ENCODE measurements at places on chromosomes 4 and X. TPM values are rescaled to one million over a fixed set of nuclear protein-coding genes. Genes with fewer than 3 reads are reported as not detected.

DNA sequence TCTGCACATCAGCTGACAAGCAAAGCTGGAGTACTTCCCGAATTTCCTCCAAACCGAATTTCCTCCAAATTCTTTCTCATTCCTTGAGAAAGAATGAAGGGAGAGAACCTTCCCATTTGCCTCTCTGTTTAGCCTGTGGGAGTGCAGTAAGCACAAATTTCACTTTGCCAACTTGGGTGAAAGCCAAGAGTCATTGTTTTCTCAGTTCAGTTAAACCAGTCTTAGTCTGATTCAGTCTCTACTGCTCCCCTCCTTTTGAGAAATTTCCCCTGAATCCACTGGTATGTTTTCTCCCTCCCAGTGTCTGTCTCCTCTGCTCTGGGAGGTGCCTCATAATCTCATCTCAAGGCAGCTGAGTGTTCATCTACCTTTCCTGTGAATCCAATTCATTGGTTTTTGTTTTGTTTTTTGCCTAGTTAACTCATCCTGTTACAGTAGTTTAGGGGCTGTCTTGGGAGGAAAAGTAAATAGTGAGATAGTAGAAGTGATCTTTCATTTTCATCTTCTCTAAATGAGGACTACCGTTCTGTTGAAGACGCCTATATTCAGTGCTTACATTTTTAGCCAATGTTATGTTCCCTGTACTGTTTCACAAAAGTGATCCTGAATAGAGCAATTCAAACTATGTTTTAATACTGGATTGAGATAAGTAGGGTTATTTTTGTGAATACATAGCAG, 49.0 kb downstream of the SYTL5 start:
- peak; percentile 43 for DNase-seq

STK32B gene
- total RNA-seq = 6.4 TPM

HSFX3 gene
- total RNA-seq = not detected

GRCh38 chr4:77473509-77473908, 132.1 kb upstream of the CXCL13 start:
- DNase-seq = peak; percentile 25

GRCh38 chrX:153984351-153985178, 12.0 kb downstream of the TMEM187 start:
- no peak for DNase-seq

GRCh38 chrX:19727887-19728648, 159.3 kb downstream of the SH3KBP1 start:
- DNase-seq = no peak

- DNase-seq = no peak
These were observed 47.6 kb downstream of the GABRA3 start for GRCh38 chrX:152403515-152403914.

DNA sequence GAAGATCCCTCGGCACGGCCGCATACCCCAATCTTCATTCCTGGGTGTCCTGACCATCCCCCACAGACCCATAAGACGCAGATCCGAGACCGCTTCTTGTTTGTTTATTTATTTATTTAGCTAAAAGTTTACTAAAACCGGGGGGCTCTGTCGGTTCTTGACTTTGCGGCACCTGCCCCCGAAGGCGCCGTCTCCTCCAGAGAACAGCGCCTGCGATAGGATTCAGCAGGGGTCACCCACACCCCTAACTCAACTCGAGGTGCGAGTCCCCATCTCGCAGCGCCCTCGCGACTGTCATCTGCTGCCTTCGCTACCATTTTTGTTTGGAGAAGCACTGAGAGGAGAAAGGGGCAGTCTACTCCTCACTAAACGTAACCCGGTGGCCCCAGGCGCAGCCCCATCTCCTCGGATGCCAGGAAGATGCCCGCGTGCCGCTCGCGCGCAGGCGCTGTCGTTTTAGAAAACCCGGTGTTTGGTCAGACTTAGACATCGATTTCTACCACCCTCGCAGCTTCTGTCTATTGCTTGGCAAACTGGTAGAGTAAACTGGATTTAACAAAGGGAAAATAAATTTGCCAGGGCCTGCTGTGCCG, 18.9 kb upstream of the GPR101 start:
- DNase-seq = peak; percentile 20

SPANXD gene
- not detected for total RNA-seq

DNA sequence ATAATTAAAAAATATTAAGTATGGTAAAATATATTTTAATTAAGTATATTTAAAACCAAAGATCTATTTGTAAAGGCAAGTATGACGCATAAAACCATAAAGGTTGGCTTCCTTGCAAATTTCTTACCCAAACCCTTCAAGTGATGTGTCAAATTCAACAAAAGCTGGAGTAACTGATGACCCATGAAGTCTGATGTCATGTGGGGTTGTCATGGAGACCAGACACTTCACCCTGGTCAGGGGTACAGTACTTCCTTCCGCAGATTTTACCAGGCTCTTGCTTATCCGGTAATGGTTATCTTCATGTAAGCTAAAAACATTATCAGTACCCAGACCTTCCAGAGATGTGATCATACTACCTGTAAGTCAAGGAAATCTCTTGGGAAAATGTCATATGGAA, 170.1 kb downstream of the WDFY3 start:
- DNase-seq = no peak

ZNF275 gene
- 12.0 TPM for total RNA-seq

- DNase-seq = no peak
These were observed 58.2 kb downstream of the WWC2 start for GRCh38 chr4:183157215-183157614.

GPRASP1 gene
- total RNA-seq = 0.54 TPM

NEUROG2 gene
- total RNA-seq = not detected

- peak; percentile 47 for DNase-seq
These were observed 46.4 kb downstream of the PAGE2 start for GRCh38 chrX:55135171-55135570.

FHDC1 gene
- 0.25 TPM for total RNA-seq

- DNase-seq = no peak
These were observed 142.0 kb downstream of the SLC10A7 start for GRCh38 chr4:146379744-146380143.

DNA sequence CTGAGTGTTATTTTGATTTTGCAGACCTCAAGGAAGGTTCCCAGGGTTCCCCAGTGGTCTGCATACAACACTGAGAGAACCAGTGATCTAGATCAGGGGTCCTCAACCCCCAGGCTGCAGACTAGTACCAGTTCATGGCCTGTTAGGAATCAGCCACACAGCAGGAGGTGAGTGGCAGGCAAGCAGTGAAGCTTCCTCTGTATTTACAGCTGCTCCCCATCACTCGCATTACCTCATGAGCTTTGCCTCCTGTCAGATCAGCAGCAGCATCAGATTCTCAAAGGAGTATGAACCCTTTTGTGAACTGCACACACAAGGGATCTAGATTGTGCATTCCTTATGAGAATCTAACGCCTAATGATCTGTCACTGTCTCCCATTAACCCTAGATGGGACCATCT, 28.5 kb downstream of the EDNRA start:
- no peak for DNase-seq

HHIP gene
- total RNA-seq = under 0.01 TPM

FGD1 gene
- total RNA-seq = 9.1 TPM

DUSP21 gene
- total RNA-seq = not detected

GRCh38 chr4:102213031-102213430, 132.3 kb downstream of the SLC39A8 start:
- no peak for DNase-seq

DNA sequence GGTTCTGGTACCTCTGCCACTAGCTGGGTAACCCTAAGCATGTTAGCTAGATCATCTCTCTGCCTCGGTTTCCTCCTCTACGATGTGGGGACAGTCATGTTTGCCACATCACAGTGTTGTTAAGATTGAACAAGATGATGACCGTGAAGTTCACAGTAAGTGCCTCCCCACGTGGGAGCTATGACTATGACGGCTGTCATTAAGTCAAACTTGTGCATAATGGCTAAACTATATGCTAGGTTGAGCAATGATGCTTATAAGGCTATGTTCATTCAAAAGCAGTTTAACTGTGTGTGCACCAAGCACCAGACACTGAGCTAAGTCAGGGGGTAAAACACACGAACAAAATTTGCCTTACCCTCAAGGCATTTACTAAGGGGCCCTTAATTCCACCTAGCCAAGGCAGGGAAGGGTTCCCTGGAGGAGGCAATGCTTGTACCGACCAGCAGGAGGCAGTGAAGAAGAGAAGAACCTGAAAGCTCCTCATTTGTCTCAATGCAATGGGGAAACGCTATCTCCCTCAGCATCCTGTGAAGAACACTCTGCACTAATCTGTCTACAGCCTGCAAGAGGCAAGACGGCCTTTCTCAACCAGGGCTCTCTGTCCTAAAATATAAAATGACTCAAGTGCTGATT, 52.9 kb downstream of the MAP7D2 start:
- DNase-seq = peak; percentile 48

- no peak for DNase-seq
These were observed 17.5 kb downstream of the IL13RA2 start for GRCh38 chrX:114999906-115000305.

- DNase-seq = no peak
These were observed 311.9 kb downstream of the OPHN1 start for GRCh38 chrX:68121371-68121770.

- no peak for DNase-seq
These were observed 364.6 kb downstream of the ZIC3 start for GRCh38 chrX:137930533-137930932.

GRCh38 chrX:28901637-28902036, 314.4 kb downstream of the IL1RAPL1 start:
- no peak for DNase-seq

HERC6 gene
- total RNA-seq = 0.51 TPM

CACNA1F gene
- not detected for total RNA-seq

DNA sequence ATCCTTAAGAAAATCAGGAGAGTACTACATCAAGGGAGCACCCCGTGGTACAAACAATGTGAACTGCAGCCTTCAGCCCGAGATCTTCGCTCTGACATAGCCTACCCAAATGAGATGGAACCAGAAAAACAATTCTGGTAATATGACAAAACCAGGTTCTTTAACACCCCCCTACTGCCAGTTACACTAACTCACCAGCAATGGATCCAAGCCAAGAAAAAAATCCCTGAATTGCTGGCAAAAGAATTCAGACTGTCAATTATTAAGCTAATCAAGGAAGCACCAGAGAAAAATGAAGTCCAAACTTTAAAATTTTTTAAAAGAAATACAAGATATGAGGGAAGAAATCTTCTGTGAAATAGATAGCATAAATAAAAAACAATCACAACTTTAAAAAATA, 101.7 kb upstream of the KLF8 start:
- no peak for DNase-seq

PPP2R2C gene
- not detected for total RNA-seq

DNA sequence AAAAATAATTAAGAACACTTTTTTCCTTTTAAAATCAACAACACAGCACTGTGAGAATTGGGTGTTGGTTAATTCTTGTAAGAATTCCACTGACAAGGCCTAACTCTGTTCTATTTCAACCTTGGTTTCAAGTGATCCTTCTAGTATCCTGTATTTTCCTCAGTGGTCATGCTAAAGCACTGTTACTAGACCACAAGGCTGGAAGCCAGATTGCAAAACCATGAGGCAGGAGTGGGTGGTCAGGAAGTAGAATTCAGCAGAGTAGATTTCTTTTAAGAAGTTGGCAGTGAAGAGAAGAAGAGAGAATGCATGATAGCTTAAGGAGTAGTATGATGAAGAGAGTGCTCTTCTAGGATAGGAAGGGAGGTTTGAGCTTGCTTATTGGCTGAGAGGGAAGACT, 71.6 kb upstream of the LEF1 start:
- DNase-seq = no peak

GRCh38 chr4:93478805-93479204, 349.7 kb upstream of the ATOH1 start:
- DNase-seq = no peak

DNA sequence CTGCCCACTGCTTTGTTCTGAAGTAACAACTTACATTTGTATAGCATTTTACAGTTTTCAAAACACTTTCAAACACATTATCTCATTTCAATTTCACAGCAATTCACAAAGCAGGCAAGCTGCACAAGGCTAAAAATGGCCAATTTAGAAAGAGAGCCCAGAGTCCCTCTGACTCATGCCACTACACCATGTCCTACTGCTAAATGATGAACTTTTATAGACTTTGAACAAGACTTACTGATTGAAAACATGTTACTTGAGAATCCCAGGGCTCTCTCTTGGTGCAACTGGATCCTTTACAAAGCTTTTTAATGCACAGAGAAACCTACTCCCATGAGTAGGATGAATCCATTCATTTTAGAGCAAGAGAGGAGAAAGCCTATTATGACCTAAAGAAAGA, 5.8 kb upstream of the G3BP2 start:
- DNase-seq = peak; percentile 21

RUFY3 gene
- total RNA-seq = 36.2 TPM

GRCh38 chr4:10670321-10670720, 14.2 kb downstream of the CLNK start:
- DNase-seq = no peak

- DNase-seq = no peak
These were observed 301.2 kb upstream of the PPARGC1A start for GRCh38 chr4:24190761-24191695.

NLGN3 gene
- total RNA-seq = 0.63 TPM

DNA sequence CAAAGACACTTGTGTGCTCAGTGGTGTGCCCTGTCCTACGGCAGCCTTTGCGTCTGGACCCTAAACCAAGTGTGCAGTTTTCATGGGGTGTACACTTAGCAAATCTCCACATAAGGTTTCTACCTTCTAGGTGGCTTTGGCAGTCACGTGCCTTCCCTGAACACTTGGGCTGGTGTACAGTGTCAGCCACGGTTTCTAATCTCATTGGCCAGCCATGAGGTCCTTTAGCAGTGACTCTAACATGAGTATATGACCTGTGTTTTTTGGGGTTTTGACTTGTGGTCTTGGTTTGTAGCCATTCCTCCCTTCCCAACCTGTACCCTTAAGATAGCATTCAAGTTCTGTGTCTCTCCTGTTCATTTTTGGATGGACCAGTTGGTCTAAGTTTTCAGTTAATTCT, 76.3 kb downstream of the PTTG2 start:
- DNase-seq = no peak

GCNA gene
- 2.2 TPM for total RNA-seq

CCNQ gene
- total RNA-seq = 45.5 TPM

GABRG1 gene
- total RNA-seq = not detected

GRCh38 chr4:152776352-152776751, 3.2 kb downstream of the TIGD4 start:
- no peak for DNase-seq

DNA sequence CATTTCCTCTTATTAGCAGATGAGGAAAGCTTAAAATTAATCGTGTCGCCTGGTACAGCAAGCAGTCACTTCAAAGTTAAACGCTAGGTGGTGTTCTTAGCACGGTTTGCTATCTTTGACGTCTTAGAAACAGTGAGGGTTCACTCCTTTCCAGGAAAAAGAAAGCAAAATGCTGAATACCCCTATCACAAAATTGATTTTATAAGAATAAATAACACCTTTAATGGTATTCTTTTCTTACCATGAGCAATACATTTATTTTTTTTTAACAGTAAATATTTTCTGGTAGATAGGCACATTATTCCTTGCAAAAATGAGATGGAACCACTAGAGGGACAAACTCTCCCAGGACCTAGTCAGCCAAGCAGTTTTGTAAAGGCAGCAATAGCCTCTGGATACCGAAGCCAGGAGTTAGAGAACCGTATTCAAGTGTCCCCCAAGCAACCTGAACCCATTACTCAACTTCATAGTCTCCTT, 153.9 kb downstream of the KDR start:
- peak; percentile 72 for DNase-seq
